ENCODE measurements at places on chromosomes 7 and 10.

GRCh38 chr10:98415731-98416119, 743 bp upstream of the PYROXD2 start:
- no peak for DNase-seq

DNA sequence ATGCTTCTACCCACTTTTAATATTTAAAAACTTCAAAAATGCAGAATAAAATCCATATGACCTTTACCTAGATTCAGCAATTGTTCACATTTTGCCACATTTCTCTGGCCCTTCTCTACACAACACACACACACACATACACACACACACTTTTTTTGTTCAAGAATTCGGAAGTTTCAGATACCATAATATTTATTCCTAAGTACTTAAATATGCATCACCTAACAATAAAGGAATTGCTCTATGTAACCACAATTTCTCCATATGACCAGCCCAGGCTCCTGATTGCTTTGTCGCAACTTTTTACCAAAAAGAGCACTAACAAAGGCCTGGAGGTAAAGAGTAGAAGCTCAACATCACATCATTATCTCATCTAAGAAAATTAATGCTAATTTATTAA, 106.6 kb downstream of the FAS start:
- DNase-seq: no peak

- DNase-seq: no peak
Measured at GRCh38 chr10:42939237-42939636, 137.6 kb upstream of the RET start.

DNA sequence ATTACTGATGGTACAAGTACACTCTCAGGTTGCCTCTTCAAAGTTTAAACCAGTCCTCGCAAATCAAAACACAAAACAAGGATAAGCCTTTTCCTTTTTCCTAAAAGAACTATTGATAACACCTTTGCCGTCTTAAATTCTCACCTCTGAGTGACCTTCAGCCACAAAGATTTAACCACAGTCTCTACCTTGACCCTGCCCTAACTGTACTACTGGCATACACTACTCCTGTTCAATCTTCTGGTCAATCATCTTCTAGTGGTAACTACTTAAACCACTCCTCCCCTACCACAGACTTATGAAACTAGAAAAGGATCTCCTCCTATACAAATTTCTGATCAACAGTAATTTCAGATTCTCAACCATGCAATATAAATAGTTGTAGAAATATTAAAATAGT, 15.1 kb downstream of the UPF2 start:
- no peak for DNase-seq

DNA sequence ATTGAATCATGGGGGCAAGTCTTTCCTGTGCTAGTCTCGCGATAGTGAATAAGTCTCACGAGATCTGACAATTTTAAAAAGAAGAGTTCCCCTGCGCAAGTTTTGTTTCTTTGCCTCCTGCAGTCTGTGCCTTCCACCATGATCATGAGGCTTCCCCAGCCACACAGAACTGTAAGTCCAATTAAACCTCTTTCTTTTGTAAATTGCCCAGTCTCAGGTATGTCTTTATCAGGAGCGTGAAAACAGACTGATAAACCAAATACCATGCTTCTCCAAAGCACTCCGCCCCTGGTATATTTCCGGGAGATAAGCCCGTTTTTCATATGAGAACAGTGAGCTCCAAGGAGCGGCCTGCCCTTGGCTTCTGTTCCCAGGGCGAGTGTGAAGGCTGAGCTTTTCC, 118.9 kb downstream of the EVX1 start:
- no peak for DNase-seq

DNA sequence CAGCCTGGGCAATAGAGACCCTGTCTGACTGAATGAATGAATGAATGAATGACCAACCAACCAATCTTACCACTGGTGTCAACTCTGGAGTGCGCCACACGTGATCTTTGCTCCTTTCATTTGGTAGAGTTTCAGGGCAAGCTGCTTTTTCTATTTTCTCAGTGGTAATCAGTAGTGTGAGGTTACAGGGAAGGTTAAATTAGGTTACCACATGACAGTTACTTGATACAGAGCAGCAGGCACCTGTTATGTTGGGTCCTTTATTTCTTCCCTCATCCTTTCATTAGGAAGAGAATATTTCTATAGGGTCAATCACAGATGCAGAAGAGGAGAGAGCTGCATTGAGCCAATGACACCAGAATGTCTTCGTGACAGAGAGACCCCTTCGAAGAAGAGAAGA, 167.8 kb downstream of the KIAA1217 start:
- no peak for DNase-seq

GRCh38 chr7:125563557-125563956, 633.9 kb upstream of the POT1 start:
- DNase-seq: no peak

GRCh38 chr7:1555813-1556543, at the start of gene TMEM184A:
Gene TMEM184A, minus strand, starts transcription at chr7:1556205. Its CDS starts 721 bp downstream, at chr7:1555484.
- DNase-seq: no peak

DNA sequence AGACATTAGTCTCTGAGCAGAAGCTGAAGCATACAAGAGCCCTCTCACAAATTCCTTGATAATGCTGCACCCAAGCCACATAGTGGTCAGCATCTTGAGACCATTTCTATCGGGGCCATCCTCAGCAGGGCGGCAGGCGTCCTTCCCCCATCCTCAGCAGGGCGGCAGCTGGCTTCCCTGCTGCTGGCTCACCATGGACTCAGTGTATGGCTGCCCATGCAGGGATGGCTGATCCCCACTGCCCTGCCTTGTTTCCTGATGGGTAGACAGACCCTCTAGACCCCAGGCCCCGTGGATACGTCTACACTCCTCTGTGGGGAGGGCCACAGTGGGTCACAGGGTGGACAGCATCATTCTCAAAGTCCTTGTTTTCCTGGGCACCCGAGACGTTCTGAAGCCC, 406.8 kb downstream of the TCERG1L start:
- no peak for DNase-seq

DNA sequence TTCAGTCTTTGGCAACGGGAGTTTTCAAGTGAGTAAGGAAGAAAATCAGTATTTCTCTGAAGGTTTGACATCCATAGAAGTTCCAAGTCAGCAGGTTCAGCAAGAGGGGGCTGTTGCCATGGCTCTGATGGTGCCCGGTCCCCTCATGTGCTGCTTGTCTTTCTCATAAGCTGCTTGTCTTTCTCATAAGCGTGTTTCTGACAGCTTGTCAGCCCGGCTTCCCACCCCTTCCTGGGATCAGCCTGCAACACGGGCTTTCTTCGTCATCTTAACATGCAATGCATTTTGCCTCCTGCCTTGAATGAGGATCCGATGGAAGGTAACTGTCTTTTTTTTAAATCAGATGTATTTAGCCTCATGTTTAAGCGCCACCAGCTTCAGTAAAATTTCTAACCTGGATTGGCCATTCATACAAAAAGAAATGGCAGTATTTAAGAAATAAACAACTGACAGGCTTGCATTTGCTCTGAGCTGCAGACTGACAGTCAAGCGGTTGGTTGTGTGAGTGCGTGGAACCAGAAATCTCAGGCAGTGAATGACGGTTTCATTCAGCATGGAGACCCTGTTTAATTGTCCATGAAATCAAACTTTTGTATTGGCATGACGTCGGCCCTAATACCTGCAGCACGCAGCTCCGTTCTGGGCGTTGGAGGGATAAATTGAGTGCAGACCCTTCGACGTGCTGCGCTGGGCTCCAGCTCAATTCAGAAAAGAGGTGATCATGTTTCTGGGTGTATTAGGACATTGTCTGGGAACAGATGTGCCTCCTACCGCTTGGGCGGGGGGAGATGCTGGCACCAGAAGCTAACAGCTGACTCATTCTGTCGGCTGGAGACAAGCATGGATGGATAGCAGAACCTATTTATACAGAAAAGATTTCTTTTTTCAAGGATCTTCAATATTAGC, 454.7 kb upstream of the FOXK1 start:
- DNase-seq: no peak
